Stimulated activated CD4-positive, alpha-beta T cell treated with anti-CD3 and anti-CD28 coated beads, Interleukin-1b, Interleukin-23, amount 100 ng/mL, for 4 hours (primary cell): ENCODE measurements at places on chromosomes 12 and 14.

- no peak for DNase-seq
Observed at GRCh38 chr14:46717211-46717610, 65.6 kb upstream of the RPL10L start.

DNA sequence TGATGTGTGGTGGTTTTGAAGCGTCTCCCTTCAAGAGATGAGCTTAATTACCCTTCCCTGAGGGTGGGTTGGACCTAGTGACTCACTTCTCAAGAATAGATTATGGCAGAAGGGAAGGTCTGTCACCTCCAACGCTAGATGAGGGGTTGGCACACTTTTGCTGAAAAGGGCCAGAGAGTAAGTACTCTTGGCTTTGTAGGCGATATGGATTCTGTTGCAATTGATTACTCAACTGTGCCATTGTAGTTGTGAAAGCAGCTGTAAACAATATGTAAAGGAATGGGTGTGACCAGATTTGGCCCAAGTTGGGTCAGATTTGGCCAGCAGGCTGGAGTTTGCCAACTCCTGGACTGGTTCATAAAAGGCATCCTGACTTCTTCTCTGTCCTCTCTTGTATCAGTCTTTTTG, 53.3 kb downstream of the SMIM41 start:
- no peak for DNase-seq

DNA sequence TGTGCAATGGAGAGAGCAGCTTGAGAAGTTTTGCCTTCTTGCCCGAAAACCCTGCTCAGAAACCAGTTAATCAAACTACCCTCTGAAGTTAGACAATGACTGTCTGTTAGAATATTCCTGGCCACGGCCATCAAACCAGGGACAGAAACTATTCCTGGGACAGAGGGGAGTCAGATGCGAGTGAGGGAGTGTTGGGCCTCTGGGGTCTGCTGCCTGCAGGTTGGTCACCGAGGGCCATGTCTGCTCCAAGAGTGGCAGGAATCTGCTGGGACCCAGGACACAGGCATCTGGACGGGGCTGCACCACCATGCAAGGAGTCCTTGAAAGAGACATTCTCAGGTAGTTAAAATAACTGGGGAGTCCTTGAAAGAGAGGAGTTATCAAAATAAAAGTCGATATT, 16.9 kb upstream of the EIF2B2 start:
- DNase-seq = no peak

DNA sequence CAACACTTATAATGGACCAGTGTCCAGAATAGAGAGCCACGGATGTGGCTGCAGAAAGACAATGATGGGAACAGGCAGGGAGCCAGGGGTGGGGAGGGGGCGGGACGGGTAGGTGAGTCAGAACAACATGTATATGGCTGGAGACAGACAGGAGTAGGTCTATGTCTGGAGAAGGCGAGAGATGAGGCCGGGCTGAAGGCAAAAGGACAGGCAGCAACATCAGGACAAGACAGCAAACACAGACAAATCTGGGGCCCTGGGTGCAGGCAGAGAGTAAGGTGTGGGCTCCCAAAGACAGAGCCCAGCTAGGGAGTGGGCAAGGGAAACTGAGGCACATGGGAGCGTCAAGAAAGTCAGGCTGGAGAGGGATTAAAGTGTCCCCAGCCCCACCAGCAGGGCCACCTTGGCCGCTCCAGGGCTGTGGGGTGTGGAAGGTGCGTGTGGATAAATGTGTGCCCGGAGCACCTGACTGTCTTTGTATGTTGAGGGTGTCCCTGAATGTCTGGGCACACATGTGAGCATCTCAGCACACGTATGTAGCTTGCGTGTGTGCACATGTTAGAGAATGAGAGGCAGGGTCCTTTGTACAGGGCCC, 44.1 kb downstream of the FAM222A start:
- no peak for DNase-seq

- no peak for DNase-seq
Observed at GRCh38 chr12:48750215-48750614, 33.7 kb upstream of the CCNT1 start.

GRCh38 chr12:76883151-76883550, 4.3 kb upstream of the CSRP2 start:
- DNase-seq = no peak

DNA sequence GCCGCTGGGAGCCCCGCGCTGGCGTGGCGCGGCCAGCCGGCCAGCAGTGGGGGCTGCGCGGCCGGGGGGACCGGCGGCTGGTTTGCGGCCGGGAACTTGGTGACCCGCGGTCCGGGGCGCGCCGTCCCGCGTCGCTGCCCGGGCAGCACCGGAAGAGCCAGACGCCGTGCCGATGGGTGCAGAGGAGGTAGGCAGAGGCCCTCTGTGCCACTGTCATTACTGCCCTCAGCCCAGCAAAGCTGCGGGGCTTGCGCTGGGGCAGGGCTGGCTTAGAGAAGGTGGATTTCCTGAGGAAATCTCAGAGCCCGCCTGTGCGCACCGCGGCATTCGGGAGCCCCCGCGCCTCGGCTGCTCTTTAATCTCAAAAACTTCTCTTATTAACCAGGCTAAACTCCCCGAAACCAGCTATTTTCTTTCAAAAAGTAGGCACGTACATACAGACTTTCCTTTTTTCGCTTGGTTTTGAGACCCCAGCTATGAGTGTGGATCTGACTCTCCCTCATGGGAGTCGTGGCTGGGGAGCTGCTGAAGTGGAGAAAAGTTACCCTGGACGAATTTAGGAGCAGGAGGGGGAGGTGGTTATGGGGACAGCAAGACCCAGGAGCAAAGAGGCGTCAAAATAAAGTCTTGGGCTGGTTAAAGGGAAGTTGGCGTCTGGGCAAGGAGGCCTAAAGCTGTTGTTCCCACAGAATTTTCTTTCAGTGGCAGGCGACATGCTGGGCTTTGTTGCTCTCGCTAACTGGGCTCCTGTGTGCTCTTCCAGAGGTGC, 802 bp downstream of the SUSD6 start:
- DNase-seq = no peak

- DNase-seq = no peak
Observed at GRCh38 chr14:59507752-59508103, 23.4 kb downstream of the JKAMP start.

- no peak for DNase-seq
Observed at GRCh38 chr12:117347588-117347987, 13.8 kb downstream of the NOS1 start.
